ENCODE measurements at places on chromosomes 1 and 21. TPM values are rescaled to one million over a fixed set of nuclear protein-coding genes. Genes with fewer than 3 reads are reported as not detected.

The ZBTB48 gene
- polyA plus RNA-seq = 33.7 TPM

The S100A2 gene
- 3.9 TPM for polyA plus RNA-seq

The LAMC2 gene
- polyA plus RNA-seq = 7.1 TPM

The SPRR5 gene
- not detected for polyA plus RNA-seq

The KAZN gene
- 35.2 TPM for polyA plus RNA-seq

The OVAAL gene
- not detected for polyA plus RNA-seq

The ATP1A4 gene
- polyA plus RNA-seq = 0.15 TPM

The AGBL4 gene
- 1.2 TPM for polyA plus RNA-seq

The NDUFS5 gene
- polyA plus RNA-seq = 249 TPM

The PAPPA2 gene
- 88.4 TPM for polyA plus RNA-seq

The SPATA1 gene
- 4.2 TPM for polyA plus RNA-seq

The CADM3 gene
- 0.20 TPM for polyA plus RNA-seq

The MXRA8 gene
- polyA plus RNA-seq = 147 TPM

The NDUFS2 gene
- polyA plus RNA-seq = 211 TPM

The LYPD8 gene
- not detected for polyA plus RNA-seq

The TNFRSF8 gene
- 0.57 TPM for polyA plus RNA-seq

The BARHL2 gene
- polyA plus RNA-seq = not detected

The SPATA45 gene
- polyA plus RNA-seq = 0.75 TPM

The HOOK1 gene
- 83.2 TPM for polyA plus RNA-seq

The MRTO4 gene
- polyA plus RNA-seq = 32.4 TPM

The TEKT2 gene
- 13.3 TPM for polyA plus RNA-seq

The IVL gene
- polyA plus RNA-seq = 0.23 TPM

The SPATC1L gene
- 9.0 TPM for polyA plus RNA-seq

The PTGFRN gene
- 56.6 TPM for polyA plus RNA-seq

The KPRP gene
- polyA plus RNA-seq = not detected

The RPE65 gene
- 0.22 TPM for polyA plus RNA-seq

The FAM72B gene
- polyA plus RNA-seq = 6.0 TPM

The LMX1A gene
- polyA plus RNA-seq = not detected

The PPP1R8 gene
- 55.5 TPM for polyA plus RNA-seq

The GJA8 gene
- 0.80 TPM for polyA plus RNA-seq

The COL24A1 gene
- polyA plus RNA-seq = 1.8 TPM

The NIBAN1 gene
- polyA plus RNA-seq = 3.1 TPM

The TSPEAR gene
- 0.96 TPM for polyA plus RNA-seq

The CLDN17 gene
- polyA plus RNA-seq = not detected

The DLGAP3 gene
- polyA plus RNA-seq = 1.9 TPM

The CYP4A22 gene
- polyA plus RNA-seq = 8.2 TPM

The NUP210L gene
- 0.17 TPM for polyA plus RNA-seq

The PRAMEF27 gene
- polyA plus RNA-seq = not detected

The AMY2A gene
- polyA plus RNA-seq = 0.53 TPM
